ENCODE measurements at places on chromosomes 7 and 10. TPM values are rescaled to one million over a fixed set of nuclear protein-coding genes. Genes with fewer than 3 reads are reported as not detected.
A peak's percentile ranks its signal among the peaks of the same experiment; 100 is the strongest.

- no peak for DNase-seq
Measured at GRCh38 chr7:82247814-82248433, 195.7 kb downstream of the CACNA2D1 start.

DNA sequence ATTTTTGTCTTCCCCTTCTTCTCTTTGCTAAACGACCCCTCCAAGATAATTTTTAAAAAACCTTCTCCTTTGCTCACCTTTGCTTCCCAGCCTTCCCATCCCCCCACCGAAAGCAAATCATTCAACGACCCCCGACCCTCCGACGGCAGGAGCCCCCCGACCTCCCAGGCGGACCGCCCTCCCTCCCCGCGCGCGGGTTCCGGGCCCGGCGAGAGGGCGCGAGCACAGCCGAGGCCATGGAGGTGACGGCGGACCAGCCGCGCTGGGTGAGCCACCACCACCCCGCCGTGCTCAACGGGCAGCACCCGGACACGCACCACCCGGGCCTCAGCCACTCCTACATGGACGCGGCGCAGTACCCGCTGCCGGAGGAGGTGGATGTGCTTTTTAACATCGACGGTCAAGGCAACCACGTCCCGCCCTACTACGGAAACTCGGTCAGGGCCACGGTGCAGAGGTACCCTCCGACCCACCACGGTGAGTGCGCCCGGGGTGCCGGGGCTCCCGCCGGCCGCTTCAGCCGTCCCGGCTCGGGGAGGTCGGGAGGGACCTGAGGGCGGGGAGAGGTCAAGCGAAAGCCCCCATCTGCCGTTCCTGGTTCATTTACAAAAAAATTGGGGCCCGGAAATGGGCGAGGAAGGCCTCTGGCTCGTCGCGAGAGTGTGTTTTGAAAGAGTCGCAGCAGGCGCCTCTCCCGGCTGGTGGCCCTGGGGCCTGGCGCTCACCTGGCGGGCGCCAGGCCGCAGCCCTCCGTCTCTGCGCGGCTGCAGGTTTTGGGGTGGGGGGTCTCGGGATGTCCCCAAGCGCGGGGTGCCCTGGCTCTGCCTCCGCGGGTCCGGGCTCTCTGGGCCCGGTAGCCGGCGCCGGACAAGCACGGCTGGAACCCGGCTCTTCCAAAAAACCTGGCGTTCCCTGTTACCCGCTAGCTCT lies 1.2 kb downstream of the GATA3 start:
- peak; percentile 80 for DNase-seq

DNA sequence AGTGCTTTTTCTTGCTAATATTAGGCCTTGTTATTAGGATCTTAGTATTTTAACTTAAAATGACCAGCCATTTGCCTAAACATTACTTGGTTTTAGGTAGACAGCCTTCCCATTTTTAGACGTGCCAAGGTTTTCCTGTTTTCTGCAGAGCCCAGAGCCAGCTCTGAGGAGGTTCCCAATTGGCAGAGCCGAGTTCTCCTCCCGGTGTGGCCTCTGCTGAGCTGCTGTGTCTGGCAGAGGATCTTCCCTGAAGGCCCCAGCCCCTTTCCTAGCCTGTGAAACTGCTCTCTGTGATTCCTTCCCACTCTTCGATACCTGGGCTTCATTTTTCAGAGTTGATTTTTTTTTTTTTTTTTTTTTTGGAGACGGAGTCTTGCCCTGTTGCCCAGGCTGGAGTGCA lies 91.4 kb downstream of the EEPD1 start:
- DNase-seq = no peak

DNA sequence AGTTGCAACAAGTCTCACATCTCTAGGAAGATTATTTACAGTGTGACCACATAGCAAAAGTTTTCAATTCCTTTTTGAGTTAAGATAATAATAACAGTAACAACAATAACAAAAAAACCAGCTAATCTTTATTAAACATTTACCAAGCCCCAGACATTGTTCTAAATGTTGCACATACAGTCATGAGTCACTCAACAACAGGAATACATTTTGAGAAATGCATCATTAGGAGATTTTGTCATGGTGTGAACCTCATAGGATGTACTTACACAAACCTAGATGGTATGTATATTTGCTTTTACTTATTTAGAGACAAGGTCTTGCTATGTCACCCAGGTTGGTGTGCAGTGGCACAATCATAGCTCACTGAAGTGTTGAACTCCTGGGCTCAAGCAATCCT lies 52.0 kb downstream of the SPAM1 start:
- no peak for DNase-seq

- no peak for DNase-seq
Measured at GRCh38 chr7:94295850-94296249, 98.8 kb upstream of the COL1A2 start.

GRCh38 chr7:103811997-103812396 lies 177.5 kb downstream of the RELN start:
- no peak for DNase-seq

- no peak for DNase-seq
Measured at GRCh38 chr7:32428546-32428945, 61.6 kb downstream of the LSM5 start.

DNA sequence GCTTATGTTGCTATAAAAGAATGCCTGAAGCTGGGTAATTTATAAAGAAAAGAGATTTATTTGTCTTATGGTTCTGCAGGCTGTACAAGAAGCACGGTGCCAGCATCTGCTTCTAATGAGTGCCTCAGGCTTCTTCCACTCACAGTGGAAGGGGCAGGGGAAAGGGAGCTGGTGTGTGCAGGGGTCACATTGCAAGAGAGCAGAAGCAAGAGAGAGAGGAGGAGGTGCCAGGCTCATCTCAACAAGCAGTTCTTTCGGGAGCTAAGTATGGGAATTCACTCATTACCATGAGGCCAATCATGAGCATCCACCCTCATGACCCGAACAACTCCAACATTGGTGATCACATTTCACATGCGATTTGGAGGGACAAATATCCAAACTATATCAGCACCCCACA lies 17.2 kb upstream of the SLK start:
- no peak for DNase-seq

GRCh38 chr10:23330948-23331347 lies 13.6 kb downstream of the C10orf67 start:
- no peak for DNase-seq

DNA sequence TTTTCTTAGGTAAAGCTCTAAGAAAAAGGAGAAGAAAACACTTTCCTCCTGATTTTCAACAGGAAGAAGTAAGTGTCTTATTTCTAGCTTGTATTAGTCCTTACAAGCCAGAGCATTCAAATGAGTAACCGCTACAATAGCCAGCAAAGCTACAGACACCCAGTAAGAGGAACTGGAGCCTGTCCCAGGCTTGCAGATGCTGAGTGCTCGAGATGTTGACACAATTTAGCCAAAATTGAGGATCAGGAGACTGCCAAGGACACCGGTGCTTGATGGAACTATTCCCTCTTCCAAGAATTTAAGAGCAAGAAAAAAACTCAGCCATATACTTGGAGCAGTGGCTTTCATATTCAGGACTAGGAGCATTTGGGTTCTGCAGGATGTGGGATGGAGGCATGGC lies 149.3 kb upstream of the DPP6 start:
- no peak for DNase-seq

GRCh38 chr10:3435671-3436070 lies 263.1 kb upstream of the PITRM1 start:
- DNase-seq = no peak

DNA sequence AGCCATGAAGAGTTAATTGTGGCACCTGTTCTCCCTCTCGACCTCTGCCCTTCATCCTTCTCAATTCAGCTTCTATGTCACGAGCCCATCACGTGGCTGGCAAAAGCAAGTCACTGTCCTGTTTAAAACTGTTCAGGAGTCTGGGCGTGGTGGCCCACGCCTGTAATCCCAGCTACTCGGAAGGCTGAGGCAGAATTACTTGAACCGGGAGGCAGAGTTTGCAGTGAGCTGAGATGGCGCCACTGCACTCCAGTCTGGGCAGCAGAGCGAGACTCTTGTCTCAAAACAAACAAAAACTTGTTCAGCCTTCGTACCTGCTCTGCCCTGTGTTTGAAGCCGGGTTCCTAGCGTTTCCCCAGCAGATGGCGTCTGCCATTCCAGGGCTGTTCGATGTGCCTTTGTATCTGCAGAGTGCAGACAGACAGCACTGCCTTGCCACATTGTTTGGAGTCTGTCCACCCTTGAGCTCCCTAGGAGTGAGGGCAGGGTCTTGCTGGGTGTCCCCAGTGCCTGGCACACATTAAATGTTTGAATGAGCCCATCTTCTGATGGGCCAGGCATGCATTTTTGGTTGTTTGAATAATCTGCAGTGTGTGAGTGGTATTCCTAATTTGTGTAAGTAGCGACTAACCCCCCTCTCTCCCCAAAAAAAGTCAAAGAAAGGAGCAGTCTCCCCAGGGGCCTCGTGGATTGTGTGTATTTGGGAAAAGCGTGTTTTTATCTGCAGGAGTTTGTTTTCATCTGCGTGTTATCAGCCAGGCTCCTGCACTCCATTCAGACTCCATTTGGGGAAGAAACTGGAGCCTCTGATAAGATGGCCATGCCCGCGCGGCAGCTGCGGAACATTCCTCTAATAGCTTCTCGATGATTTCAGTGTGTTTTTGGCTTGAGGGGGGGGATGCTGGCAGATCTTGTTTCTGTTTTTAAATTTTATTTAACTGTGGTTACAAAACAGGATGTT lies 61.2 kb downstream of the DNAJB6 start:
- DNase-seq = peak; percentile 86

DNA sequence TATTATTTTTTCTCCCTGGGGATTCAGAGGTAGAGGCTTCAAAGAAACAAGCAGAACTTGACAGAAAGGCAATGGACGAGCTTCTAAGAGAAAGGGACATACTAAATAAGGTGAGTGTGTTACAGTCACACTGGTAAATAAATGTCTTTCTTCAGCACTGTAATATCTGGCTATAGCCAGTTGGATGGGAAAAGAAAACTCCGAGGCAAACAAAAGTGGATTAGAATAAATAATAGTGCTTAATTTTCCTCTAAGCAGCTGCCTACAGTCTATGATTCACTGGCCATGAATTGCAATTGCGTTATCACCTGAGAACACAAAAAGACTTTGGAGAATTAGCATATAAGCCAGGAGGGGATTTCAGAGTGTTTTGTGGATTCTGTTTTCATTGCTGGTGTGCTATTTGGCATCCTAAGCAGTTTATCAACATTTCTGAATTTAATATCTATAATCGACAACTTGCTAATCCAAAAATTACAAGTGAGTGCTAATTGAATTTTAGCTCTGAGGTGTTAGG lies 23.2 kb downstream of the CFAP58 start:
- DNase-seq = no peak

DNA sequence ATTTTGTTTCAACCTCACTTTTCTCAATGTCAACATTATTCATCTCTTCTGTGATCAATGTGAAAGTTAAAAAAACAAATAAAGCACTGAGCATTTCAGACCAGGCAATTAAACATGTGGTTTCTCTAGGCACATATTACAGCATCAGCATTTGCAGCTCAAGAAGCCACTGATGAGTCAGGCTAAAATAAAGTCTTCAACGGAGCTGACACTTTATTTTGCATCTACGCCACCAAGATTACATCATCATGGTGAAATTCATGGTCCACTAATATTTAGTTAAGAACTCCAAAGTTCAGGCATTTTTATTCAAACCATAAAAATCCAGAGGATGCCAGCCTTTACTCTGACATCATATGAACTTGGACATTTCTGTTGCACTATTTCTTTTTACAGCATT lies 33.0 kb downstream of the MAGI2 start:
- no peak for DNase-seq

GRCh38 chr7:117825132-117825531 lies 48.1 kb downstream of the CTTNBP2 start:
- no peak for DNase-seq

DNA sequence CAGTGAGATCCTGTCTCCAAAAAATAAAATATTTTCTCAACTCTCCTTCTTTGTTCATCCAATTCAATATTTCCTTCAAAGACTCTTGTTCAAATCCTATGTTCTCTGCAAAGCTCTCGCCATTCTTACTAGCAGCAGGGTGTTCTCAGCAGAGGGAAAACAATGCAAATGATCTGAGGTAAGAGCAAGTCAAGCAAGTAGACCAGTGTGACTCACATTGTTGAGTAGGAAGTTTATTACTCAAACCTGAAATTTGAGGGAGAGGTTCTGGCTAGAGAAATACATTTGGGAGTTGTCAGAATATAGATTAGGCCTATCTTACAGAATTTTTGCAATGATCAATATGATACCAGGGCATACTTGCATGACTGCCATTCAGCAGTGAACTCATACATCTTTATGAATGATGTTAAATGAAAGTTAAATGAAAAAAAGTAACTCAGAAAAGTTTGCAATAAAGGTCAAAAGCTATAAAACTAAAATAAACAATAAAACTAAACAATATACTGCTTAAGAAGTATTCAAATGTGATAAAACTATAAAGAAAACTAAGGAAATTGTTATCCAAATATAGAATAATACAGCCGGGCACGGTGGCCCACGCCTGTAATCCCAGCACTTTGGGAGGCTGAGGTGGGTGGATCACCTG lies 5.8 kb downstream of the IDE start:
- DNase-seq = no peak

DNA sequence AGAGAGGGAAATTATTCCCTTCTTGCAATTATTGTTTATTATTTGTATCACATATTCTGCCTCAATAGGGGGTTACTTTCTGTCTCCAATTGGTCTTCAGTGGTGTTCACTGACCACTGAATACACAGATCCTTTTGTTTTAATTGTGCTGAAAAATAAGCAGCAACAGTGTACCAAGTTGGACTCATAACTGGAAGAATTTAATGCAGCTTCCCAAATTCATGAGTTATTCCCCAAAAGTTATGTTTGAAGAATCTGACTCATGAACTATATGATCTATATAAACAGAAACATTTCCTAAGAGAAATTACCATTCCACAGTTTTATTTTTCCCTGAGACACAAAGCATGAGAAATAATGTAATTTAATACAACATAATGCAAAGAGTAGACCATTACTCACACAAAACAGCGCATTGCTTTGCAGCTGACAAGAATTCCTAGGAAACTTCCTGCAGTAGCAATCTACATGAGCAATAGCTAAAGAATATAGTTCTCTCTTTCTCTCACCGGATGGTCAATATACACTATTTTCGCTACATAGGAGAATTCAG lies 479.2 kb downstream of the HTR7 start:
- no peak for DNase-seq

DNA sequence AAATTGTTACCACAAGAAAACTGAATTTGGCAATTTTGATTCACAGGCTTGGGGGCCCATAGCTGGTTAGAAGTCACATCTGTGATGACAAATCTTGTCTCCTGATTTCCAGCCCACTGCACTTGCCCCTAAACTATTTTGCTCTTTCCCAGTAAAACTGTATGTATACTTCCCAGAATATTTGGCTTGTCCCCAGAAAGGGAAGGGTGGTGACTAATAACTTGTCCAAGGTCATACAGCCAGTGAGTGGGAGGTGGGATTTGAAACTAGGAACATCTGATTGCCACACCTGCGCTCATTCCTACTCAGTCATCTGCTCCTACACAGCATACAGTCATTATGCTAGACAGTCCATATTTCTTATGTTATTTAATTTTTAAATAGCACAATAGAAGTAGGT lies 304.5 kb downstream of the SDHAF3 start:
- no peak for DNase-seq

IFIT1B gene
- total RNA-seq = 0.14 TPM

UBE3C gene
- total RNA-seq = 58.7 TPM

VAX1 gene
- not detected for total RNA-seq

UCN3 gene
- not detected for total RNA-seq

CUZD1 gene
- total RNA-seq = 0.51 TPM

MRC1 gene
- total RNA-seq = 157 TPM

SNX13 gene
- total RNA-seq = 50.6 TPM

STX1A gene
- total RNA-seq = 3.4 TPM

GHRHR gene
- 1.2 TPM for total RNA-seq

UNC5B gene
- 7.1 TPM for total RNA-seq

OPN1SW gene
- total RNA-seq = not detected

All from posterior vena cava (tissue), 2 donors.